ENCODE measurements at places on chromosomes 1 and 21. TPM values are rescaled to one million over a fixed set of nuclear protein-coding genes. Genes with fewer than 3 reads are reported as not detected.

Gene ESRRG
- not detected for total RNA-seq

DNA sequence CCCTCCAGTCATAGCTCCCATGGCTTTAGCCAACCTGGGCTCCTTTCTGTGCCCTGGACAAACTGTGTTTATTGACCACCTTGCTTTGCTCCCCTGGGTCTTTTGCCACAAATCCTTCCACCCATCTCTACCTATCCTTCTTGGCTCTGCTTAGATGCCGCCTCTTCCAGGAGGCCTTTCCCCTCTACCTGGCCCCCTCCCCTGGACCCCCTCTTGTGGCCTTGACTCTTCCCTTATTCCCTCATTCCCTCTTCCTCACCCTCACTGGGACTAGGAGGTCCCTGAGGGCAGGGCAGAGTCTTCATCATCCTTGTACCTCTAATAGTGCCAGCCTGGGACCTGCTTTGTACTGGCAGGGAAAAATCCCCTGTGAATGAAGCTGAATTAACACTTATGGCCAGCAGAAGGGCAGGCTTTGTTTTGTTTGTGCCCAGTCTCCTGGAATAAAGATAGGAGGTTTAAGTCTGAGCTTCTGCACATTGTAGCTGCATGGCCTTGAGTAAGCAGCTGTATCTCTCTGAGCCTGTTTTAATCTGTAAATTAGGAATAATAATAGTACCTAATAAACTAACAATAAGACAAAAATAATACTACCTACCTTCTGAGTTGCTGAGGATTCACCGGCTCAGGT lies 13.7 kb downstream of the PTPRU start:
- H3K36me3 ChIP-seq, result no peaks in the 10 kb centered on the region
- no peak overlapping the region for H3K4me3 ChIP-seq
- H3K27me3 ChIP-seq, result no peaks in the 10 kb centered on the region
- no peak for DNase-seq
- H3K4me1 ChIP-seq, result no peaks in the 10 kb centered on the region

GRCh38 chr1:215497528-215497927 lies 69.6 kb upstream of the KCTD3 start:
- no peaks in the 10 kb centered on the region for H3K27me3 ChIP-seq
- H3K4me3 ChIP-seq, result no peak overlapping the region
- no peak overlapping the region for H3K27ac ChIP-seq
- no peaks in the 10 kb centered on the region for H3K4me1 ChIP-seq

- no peak overlapping the region for H3K27ac ChIP-seq
- H3K27me3 ChIP-seq, result no peaks in the 10 kb centered on the region
- no peak for DNase-seq
- H3K4me1 ChIP-seq, result no peaks in the 10 kb centered on the region
- H3K4me3 ChIP-seq, result no peak overlapping the region
- no peaks in the 10 kb centered on the region for H3K36me3 ChIP-seq
These were observed 202.9 kb downstream of the ZP4 start for GRCh38 chr1:237687804-237688203.

- no peak overlapping the region for H3K27ac ChIP-seq
- no peaks in the 10 kb centered on the region for H3K27me3 ChIP-seq
- no peaks in the 10 kb centered on the region for H3K4me1 ChIP-seq
- no peaks in the 10 kb centered on the region for H3K36me3 ChIP-seq
- no peak for DNase-seq
- H3K4me3 ChIP-seq, result no peak overlapping the region
These were observed 13.0 kb upstream of the FAM110D start for GRCh38 chr1:26145960-26146294.

- no peak overlapping the region for H3K27ac ChIP-seq
- no peaks in the 10 kb centered on the region for H3K4me1 ChIP-seq
- H3K4me3 ChIP-seq, result no peak overlapping the region
- no peaks in the 10 kb centered on the region for H3K27me3 ChIP-seq
These were observed 68.8 kb downstream of the MAB21L3 start for GRCh38 chr1:116179964-116180363.

DNA sequence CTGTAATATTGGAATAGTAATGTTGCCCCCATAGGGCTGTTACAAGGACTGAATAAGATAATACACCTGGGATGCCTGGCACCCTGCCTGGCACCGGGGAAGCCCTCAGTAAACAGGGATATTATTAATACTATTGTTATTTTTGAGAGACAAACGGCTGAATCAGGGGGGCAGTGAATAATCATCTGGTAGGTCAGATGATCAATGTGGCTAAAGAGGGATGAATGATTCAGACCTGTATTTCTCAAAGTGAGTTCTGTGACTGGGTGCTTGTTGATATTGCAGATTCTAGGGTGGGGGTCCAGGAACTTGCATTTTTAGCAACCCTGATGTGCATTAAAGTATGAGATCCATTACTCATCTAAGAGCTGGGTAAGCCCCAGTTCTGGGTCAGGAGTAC lies 46.2 kb upstream of the BCL10 start:
- H3K4me1 ChIP-seq, result no peaks in the 10 kb centered on the region
- H3K27me3 ChIP-seq, result no peaks in the 10 kb centered on the region
- H3K4me3 ChIP-seq, result no peak overlapping the region
- H3K27ac ChIP-seq, result no peak overlapping the region
- no peak for DNase-seq

Gene IQCC
- 5.9 TPM for total RNA-seq

DNA sequence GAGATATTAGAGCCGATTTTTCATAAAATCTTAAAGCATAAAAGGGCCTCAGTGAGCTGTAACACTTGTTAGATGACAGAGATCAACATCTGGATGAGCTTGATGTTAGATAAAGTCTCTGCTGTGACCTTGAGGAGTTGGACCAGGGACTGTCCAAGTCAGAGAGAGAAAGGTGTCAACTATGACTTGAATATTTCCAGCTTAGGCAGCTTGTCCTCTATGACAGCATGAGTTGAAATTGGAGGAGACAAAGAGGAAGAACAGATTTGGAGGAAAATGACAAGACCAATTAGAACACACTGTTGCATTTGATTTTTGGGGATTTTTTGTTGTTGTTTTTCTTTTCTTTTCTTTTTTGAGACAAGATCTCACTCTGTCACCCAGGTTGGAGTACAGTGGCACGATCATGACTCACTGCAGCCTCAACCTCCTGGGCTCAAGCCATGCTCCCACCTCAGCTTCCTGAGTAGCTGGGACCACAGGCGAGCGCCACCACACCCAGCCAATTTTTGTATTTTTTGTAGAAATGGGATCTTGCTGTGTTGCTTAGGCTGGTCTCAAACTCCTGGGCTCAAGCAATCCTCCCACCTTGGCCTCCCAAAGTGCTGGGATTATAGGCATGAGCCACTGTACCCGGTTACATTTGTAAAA lies 35.3 kb upstream of the CLIC4 start:
- H3K27me3 ChIP-seq, result no peaks in the 10 kb centered on the region
- H3K4me3 ChIP-seq, result no peak overlapping the region

GRCh38 chr1:73783352-73783751 lies 414.6 kb downstream of the LRRIQ3 start:
- no peaks in the 10 kb centered on the region for H3K27me3 ChIP-seq
- H3K27ac ChIP-seq, result no peak overlapping the region
- no peak for DNase-seq

- H3K4me1 ChIP-seq, result no peaks in the 10 kb centered on the region
- H3K27me3 ChIP-seq, result no peaks in the 10 kb centered on the region
- H3K27ac ChIP-seq, result no peak overlapping the region
- DNase-seq, result no peak
These were observed 113.5 kb downstream of the NTNG1 start for GRCh38 chr1:107254306-107254705.

GRCh38 chr1:156489166-156489934 lies 11.2 kb downstream of the MEF2D start:
- H3K4me3 ChIP-seq, result peak overlapping the region; percentile 15
- DNase-seq, result no peak
- H3K4me1 ChIP-seq, result peaks cover 64% of the 10 kb centered on the region
- H3K36me3 ChIP-seq, result no peaks in the 10 kb centered on the region
- no peaks in the 10 kb centered on the region for H3K27me3 ChIP-seq
- H3K27ac ChIP-seq, result peak overlapping the region; percentile 100

Gene CDCA8
- not detected for total RNA-seq

GRCh38 chr1:59132295-59132694 lies 164.6 kb upstream of the FGGY start:
- no peak for DNase-seq
- H3K27ac ChIP-seq, result no peak overlapping the region
- no peaks in the 10 kb centered on the region for H3K27me3 ChIP-seq
- no peaks in the 10 kb centered on the region for H3K4me1 ChIP-seq
- no peaks in the 10 kb centered on the region for H3K36me3 ChIP-seq

Data from uterus (tissue), 4 donors.